Left renal cortex interstitium (tissue), 4 donors: ENCODE measurements at places on chromosomes 6 and 20. TPM values are rescaled to one million over a fixed set of nuclear protein-coding genes. Genes with fewer than 3 reads are reported as not detected.
A peak's percentile ranks its signal among the peaks of the same experiment; 100 is the strongest.

GRCh38 chr20:58981628-58982364 lies 740 bp downstream of the NELFCD start:
- peak; percentile 26 for DNase-seq

DNA sequence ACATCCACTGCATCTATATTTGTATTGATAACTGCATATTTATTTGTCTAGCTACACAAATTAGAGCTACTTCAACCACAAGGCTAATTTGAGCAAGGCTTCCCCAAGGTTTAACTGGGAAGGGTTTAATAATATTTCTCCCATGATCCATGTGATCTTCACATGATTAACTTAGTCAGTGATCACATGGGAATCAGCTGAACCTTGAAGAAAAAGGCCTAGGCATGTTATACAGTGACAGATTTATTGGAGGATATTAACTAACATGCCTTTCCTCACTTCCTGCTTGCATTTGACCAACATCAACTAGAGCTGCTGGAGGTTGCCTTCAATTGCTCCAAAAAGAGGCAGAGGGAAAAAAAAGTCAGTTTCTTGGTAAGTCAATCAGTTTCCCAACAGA lies 417.0 kb downstream of the HAO1 start:
- DNase-seq = no peak

- no peak for DNase-seq
Measured at GRCh38 chr20:36932476-36933426, 18.8 kb downstream of the SAMHD1 start.

- DNase-seq = no peak
Measured at GRCh38 chr20:63648895-63649589, 4.2 kb downstream of the STMN3 start.

- no peak for DNase-seq
Measured at GRCh38 chr6:19408331-19408730, 428.8 kb upstream of the ID4 start.

DNA sequence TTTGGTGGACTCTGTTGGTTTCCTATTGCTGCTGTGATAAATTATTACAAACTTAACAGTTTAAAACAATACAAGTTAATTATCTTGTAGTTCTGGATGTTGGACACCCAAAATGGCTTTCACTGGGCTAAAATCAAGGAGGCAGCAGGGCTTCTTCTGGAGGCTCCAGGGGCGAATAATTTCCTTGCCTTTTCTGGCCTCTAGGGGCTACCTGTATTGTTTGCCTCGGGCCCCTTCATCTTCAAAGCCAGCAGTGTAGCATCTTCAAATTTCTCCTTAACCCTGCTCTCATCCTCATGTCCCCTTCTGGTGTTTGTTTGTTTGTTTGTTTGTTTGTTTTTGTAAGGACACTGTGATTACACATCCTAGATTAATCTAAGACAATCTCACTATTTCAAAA lies 60.5 kb upstream of the ANKEF1 start:
- no peak for DNase-seq

DNA sequence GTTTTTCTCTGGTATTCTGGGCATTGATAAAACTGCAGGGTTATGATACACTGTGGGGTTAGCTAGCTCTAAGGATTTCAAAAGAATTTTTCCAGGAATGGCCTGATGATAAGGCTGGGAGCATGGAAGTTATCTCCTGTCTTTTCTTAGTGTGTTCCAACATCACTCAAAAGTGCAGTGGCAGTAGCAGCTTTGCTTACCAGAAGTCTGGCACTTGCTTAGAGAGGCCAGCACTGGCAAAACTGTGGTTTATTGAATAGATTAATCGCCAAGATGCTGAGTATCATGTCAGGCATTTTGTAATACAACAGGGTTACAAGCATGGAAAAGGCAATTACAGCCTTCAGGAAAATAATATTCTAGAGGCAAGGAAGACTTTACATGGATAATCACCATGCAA lies 719.5 kb upstream of the GJE1 start:
- DNase-seq = no peak

Gene ZCCHC3
- polyA plus RNA-seq = 46.9 TPM

- DNase-seq = no peak
Measured at GRCh38 chr6:102732898-102733297, 1339.4 kb downstream of the GRIK2 start.

DNA sequence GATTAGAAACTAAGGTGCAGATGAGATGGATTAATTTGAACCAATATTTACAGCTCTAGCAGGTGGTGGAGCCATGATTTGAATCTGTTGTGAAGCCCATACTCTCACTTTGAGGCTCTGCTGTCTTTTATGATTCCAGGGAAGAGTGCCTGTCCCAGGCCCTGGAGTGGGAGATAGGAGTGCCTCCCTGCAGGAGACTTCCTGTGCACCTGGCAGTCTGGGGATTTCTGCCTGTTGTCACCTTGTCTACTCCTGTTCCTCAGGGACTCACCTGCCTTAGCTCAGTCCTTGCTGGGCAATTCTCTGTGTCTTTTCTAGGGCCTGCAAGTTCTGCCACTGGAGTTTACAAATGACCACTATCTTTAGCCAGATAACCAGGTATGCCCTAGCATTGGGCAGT lies 46.3 kb downstream of the SCAND1 start:
- no peak for DNase-seq

Gene COL20A1
- polyA plus RNA-seq = 0.92 TPM

- no peak for DNase-seq
Measured at GRCh38 chr6:111113336-111114086, 26.2 kb downstream of the SLC16A10 start.

DNA sequence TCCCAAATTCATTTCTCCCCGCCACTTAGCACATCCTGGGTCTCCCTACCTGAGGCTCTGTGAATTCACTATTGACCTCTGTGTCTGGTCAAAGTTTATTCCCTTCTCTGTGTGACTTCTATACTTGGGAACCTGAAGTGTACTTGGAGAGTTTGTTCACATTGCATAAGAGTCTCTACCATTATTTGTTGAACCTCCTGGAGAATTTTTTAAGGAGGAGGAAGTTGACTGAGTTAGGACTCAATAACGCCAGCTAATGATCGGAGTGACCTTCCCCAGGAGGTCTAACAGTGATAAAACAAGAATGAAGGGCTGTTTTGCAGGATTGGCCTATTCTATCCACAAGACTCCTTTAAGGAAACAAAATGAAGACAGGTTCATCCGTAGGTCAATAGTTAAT lies 23.6 kb downstream of the STMND1 start:
- DNase-seq = no peak

Gene NUP43
- polyA plus RNA-seq = 36.0 TPM

Gene MCHR2
- polyA plus RNA-seq = not detected

DNA sequence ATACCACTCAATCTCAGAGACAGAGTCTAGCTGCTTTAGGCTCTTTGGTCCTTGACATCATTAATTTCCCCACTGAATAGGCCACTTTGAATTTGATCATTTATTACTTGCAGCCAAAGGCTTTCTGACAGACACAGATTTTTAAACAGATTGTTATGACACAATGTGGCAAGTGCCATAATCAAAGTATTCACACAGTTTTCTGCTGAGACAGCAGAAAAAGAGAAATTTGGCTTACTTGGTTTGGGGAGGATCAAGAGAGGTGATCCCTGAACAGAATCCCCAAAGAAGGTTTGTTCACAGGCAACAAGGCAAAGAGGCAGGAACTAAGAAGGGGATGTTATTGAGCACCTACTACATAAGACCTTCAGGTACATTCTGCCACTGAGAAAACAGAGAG lies 138.0 kb upstream of the TOP1 start:
- DNase-seq = no peak

DNA sequence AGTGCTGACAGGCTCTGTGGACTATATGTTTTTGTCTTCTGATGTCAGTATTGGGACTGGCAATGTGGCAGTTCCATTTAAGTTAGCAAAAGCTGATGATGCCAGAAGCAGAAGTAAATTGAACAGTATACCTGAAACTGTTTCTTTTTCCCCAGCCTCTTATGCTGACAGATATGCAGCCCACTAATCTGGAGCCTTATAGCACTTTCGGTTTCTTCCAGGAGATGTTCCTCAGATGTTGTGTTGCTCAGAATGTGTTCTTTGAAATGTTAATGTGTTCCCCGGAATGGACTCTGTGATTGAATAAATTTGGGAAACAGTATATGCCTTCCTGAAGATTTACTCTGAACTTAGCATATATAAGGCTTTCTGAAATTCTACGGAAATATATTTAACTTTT lies 80.7 kb upstream of the MRAP2 start:
- DNase-seq = no peak

- DNase-seq = no peak
Measured at GRCh38 chr6:101545191-101545590, 151.7 kb downstream of the GRIK2 start.

Gene KCNK17
- polyA plus RNA-seq = 0.18 TPM

- no peak for DNase-seq
Measured at GRCh38 chr20:43844778-43845614, 69.7 kb upstream of the TOX2 start.

Gene ABHD16B
- polyA plus RNA-seq = not detected

DNA sequence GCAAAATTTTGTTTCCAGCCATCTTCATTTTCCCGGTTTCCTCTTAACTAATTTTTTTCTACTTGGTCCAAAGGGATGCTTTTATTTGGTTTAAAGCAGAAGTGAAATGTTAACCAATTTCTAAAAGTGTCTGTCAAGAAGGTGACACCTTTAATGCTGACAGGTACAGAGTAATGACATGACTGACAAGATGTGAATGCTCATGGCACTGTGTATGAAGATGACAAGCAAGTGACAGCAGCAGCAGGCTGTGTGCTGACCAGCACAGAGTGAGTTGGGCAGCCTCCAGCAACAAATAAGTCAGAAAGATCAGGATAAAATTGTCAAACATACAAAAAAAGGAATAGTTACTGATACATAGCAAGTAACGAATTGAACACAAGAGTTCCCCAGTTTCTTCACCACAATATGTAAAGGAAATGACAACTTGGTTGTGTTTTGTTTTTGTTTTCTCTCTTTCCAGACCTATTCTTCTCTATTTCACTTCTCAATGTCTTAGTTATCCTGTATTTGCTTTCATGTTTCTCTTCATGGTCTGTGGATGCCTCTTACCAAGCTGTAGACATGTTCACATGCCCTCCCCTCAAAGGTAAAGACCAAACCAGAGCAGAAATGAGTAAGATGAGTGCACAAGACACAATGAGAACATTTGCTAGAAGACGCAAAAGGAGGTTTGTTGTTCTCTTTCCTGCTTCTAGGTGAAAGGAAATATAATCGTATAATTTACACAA lies 174.9 kb downstream of the FRK start:
- DNase-seq = no peak

Gene MYL9
- 331 TPM for polyA plus RNA-seq

Gene TRDN
- polyA plus RNA-seq = 2.2 TPM

DNA sequence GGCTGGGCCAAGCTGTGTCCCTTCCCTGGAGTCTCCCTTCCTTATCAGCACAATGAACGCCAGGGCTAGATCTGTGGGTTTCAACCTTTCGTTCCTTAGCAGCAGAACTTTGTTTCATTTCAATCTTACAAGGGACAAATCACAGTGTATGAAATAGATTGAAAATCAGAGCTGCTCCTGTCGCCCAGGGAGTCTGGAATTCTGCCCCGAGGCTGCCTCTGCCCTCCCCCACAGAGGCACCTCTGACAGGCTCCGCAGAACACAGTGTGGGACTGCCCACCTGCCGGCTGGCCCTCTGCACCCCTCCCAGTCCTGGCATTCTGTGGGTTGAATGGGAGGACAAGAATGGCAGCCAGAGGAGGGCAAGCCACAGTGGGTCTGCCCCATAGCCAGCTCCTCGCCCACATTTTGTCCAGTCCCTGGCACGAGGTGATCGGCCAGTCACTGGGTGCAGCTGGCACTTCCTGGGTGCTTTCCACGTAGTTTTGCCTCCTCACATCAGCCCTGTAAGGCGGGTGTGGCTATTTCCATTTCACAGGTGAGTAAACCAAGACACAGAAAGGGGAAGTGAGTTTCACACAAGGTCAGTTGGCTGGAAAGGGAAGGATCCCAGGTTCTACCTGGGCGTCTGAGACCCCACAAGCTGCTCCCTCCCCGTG lies 26.1 kb downstream of the MANBAL start:
- DNase-seq = no peak

Gene PRDM1
- 2.9 TPM for polyA plus RNA-seq

Gene GPR6
- not detected for polyA plus RNA-seq

GRCh38 chr6:162942866-162943265 lies 215.1 kb downstream of the PACRG start:
- no peak for DNase-seq

Gene HLA-DOA
- polyA plus RNA-seq = 5.4 TPM

Gene PPIL6
- polyA plus RNA-seq = 18.8 TPM

GRCh38 chr20:43364001-43364400 lies 93.7 kb upstream of the SRSF6 start:
- no peak for DNase-seq

- DNase-seq = no peak
Measured at GRCh38 chr20:55678970-55679667, 326.2 kb downstream of the CBLN4 start.

DNA sequence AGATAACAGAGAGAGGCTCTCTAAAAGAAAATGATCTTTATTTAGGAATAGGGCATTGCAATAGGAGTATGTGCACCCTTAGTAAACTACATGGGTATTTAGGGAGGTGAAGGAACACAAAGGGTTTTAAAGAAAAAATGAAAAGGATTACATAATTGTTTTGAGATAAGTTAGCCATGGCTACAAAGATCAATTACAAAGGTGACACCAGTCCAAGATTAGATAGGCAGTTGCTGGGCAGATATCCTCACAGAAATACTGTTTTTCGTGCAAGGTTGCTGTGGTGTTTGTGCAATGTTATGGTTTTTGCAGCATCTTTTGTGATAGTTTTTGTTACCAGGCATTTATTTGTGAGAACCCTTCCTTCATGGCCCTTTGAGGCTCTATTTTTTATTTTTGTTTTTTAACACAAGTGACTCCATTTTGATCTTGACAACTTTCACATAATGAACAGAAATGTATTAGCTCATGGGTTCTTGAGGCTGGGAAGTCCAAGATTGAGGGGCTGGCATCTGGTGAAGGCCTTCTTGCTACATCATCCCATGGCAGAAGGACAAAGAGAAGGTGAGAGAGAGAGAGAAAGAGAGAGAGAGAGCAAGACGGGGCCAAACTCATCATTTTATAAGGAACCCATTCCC lies 5.6 kb upstream of the CCNC start:
- no peak for DNase-seq

Gene CD40
- 4.4 TPM for polyA plus RNA-seq

Gene CNR1
- polyA plus RNA-seq = 1.4 TPM

- DNase-seq = no peak
Measured at GRCh38 chr20:16069389-16070010, 503.7 kb downstream of the KIF16B start.

GRCh38 chr6:53793318-53794136 lies 1.3 kb upstream of the LRRC1 start:
- peak; percentile 44 for DNase-seq

GRCh38 chr20:3238616-3239025 lies 369 bp downstream of the SLC4A11 start:
- no peak for DNase-seq

Gene TXLNB
- polyA plus RNA-seq = 1.6 TPM

Gene FAM120B
- 40.2 TPM for polyA plus RNA-seq
